ENCODE measurements at places on chromosomes 3 and 15.

- no peak for DNase-seq
These were observed 513.6 kb upstream of the KCNMB2 start for GRCh38 chr3:178022599-178022998.

DNA sequence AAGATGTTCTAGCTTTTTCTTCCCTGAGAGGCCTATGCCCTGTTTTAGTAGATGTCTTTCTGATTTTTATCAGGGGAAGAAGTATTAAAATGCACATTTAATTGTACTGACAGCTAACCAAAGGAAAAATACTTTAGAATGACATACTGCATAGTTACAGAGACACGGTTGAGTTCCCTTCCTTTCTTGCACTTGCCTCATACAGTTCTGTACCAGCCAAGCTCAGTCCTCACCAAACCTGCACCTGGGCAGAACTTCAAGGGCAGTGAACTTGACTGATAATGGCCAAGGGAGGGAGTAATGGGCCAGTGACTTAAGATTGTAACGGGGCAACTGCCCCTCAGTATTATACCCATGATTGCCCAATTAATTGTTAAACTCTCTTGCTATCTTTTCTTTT lies 34.1 kb upstream of the RASGRP1 start:
- DNase-seq: no peak

- DNase-seq: no peak
These were observed 333.2 kb upstream of the UMPS start for GRCh38 chr3:124397088-124397487.

GRCh38 chr3:46019707-46020106 lies 7.6 kb downstream of the XCR1 start:
- DNase-seq: no peak

DNA sequence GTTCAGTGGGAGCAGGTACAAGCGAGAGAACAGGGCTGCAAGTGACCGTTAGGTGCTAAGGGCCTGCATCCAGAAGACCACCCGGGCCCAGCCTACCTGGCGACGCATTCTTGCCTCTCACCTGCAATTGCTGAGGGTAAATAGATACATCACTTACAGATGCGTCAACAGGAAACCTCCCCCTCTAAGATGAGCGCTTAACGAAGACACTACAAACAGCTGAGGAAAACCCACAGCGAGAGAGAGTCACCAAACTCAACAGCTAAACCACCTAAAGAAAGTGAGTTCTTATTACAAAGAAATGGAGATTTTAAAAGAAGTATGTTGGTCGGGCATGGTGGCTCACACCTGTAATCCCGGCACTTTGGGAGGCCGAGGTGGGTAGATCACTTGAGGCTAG lies 157.9 kb downstream of the CHSY1 start:
- DNase-seq: no peak

DNA sequence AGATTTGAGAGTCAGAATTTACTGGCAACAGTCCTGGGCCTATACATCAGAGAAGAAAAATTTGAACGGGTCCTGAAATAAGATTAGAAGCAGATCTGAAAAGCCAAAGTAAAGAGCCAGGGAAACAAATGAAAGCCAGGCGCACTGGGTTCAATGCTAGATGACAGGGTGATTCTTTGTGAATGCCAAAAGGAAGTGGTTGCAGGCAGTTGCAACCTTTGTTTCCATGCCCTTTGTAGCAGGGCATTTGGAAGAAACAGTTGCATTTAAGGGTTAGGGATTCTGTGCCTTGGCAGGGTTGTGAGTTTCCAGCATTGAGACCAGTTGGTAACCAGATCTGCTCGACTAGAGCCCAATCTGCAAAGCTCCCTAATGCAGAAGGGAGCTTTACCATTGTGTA lies 36.4 kb upstream of the MTHFS start:
- DNase-seq: no peak
